ENCODE measurements at places on chromosomes 2 and 18. TPM values are rescaled to one million over a fixed set of nuclear protein-coding genes. Genes with fewer than 3 reads are reported as not detected.

DNA sequence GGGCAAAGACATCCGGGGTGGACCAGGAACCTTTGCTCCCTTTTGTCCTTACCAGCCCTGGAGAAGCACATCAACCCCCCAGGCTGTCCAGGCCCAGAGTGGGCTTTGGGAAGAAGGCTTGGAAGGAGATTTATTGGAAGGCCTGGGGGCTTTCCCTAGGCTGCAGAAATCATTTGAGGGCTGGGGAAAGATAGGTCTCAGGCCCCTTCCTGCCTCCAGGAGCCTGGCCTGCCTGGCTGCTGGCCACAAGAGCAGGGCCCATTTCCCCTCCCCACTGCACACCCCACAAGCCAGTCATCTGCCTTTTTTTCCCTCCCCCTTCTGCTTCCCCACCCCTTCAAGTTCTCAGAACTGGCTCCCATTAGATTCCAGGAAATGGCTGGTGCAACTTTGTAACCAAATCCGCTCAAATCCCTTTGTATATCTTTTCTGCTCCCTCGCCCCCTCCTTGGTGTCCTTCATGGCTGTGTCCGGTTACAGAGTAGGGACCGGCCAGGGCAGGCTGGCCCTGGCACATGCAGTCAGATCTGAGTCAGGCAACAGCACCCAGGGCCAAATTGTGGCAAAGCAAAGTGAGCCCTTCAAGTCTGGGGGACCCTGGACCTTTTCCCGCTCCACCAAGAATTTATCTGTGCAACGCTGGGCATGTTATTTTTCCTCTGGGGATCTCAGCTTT lies 20.8 kb upstream of the TNP1 start:
- peaks cover 75% of the 10 kb centered on the region for H3K4me1 ChIP-seq
- no peaks in the 10 kb centered on the region for H3K36me3 ChIP-seq
- peak overlapping the region; percentile 90 for H3K27ac ChIP-seq

GRCh38 chr18:74977041-74977440 lies 231.9 kb downstream of the PTGR3 start:
- H3K4me1 ChIP-seq: no peaks in the 10 kb centered on the region
- no peaks in the 10 kb centered on the region for H3K36me3 ChIP-seq
- DNase-seq: no peak
- no peak overlapping the region for H3K27ac ChIP-seq
- no peaks in the 10 kb centered on the region for H3K27me3 ChIP-seq

- H3K4me1 ChIP-seq: no peaks in the 10 kb centered on the region
- no peak overlapping the region for H3K27ac ChIP-seq
- H3K4me3 ChIP-seq: no peak overlapping the region
These were observed 31.6 kb downstream of the THNSL2 start for GRCh38 chr2:88201811-88202169.

- H3K4me3 ChIP-seq: peak overlapping the region; percentile 38
- H3K27me3 ChIP-seq: no peaks in the 10 kb centered on the region
- no peaks in the 10 kb centered on the region for H3K36me3 ChIP-seq
- H3K27ac ChIP-seq: peak overlapping the region; percentile 73
- no peak for DNase-seq
These were observed 14.0 kb downstream of the TNS1 start for GRCh38 chr2:217988840-217989204.

DNA sequence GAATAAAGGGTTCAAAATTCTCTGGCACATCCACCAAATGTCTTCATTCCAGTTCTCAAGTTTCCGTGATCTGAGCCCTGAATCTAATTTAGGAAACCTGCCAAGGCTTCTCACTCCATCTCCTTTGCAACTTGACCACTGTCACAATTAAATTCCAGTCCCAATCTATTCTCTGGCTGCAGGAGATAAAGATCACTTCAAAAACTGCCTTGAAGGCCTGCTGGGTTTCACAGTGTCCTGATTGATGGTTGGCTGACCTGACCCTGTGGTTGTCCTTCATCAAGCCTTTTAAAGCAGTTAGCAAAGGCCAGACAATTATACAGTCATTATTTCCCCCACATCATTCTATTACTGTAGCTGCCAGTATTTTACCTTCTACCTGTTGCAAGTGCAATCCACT lies 60.3 kb upstream of the DNAJC10 start:
- H3K36me3 ChIP-seq: no peaks in the 10 kb centered on the region
- H3K27me3 ChIP-seq: no peaks in the 10 kb centered on the region
- no peak for DNase-seq
- H3K4me1 ChIP-seq: no peaks in the 10 kb centered on the region

DNA sequence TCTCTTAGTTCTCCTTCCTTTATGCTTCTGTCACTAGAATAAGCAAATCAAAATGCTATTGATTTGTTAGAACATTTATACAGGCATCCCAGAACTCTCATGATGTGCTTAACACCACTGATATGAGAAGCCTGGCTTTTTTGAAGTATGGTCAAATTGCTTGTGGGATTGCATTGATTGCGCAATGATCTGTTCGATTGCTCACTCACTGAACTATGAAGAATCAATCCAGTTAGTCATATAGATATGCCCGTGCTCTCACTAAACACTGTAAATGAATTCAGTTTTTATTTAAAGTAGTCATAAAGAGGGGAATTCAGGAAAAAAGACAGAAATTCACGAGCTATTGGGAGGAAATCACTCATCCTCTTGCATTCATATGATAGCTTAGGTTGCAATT lies 1237.8 kb downstream of the SUCLG1 start:
- H3K36me3 ChIP-seq: no peaks in the 10 kb centered on the region
- DNase-seq: no peak
- H3K27ac ChIP-seq: no peak overlapping the region

DNA sequence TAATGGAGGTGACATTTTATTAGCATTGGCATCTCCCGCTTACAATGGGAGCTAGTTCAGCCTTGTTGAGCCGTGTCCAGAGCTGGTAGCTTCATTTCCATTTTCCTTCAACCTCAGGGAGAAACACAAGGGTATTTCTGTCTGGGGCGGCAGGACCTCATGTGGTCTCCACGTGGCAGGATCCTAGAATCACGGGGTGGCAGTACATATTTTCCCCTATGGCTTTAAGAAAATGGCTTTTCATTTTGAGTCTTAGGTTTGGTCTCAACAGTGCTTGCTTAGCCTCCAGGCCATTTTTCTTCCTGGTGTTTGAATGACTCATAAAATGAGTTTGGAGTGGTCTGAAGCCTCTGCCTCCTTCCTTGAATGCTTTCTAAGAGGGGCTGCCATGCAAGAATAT lies 20.3 kb downstream of the CABLES1 start:
- H3K27me3 ChIP-seq: no peaks in the 10 kb centered on the region
- H3K36me3 ChIP-seq: no peaks in the 10 kb centered on the region
- H3K4me1 ChIP-seq: no peaks in the 10 kb centered on the region
- H3K27ac ChIP-seq: no peak overlapping the region
- no peak for DNase-seq

GRCh38 chr2:64873472-64873924 lies 115.7 kb upstream of the SLC1A4 start:
- H3K27me3 ChIP-seq: no peaks in the 10 kb centered on the region
- peaks cover 10% of the 10 kb centered on the region for H3K4me1 ChIP-seq
- peak; percentile 85 for DNase-seq
- H3K4me3 ChIP-seq: peak overlapping the region; percentile 30
- no peaks in the 10 kb centered on the region for H3K36me3 ChIP-seq

GRCh38 chr2:11154923-11155380 lies 315 bp upstream of the SLC66A3 start:
- H3K4me1 ChIP-seq: peaks cover 10% of the 10 kb centered on the region
- peak overlapping the region; percentile 78 for H3K4me3 ChIP-seq
- H3K27me3 ChIP-seq: no peaks in the 10 kb centered on the region
- H3K27ac ChIP-seq: peak overlapping the region; percentile 87
- no peaks in the 10 kb centered on the region for H3K36me3 ChIP-seq

- no peak overlapping the region for H3K27ac ChIP-seq
- H3K4me1 ChIP-seq: no peaks in the 10 kb centered on the region
- H3K36me3 ChIP-seq: peaks cover 14% of the 10 kb centered on the region
These were observed 31.6 kb downstream of the B3GNT2 start for GRCh38 chr2:62227386-62228075.

GRCh38 chr2:195520671-195521155 lies 136.3 kb upstream of the SLC39A10 start:
- DNase-seq: no peak
- no peaks in the 10 kb centered on the region for H3K36me3 ChIP-seq
- no peak overlapping the region for H3K27ac ChIP-seq

PKDCC gene
- total RNA-seq: 159 TPM

NEU2 gene
- not detected for total RNA-seq

OLA1 gene
- total RNA-seq: 125 TPM

MERTK gene
- 1.9 TPM for total RNA-seq

Data from psoas muscle (tissue), 8 donors.